AG10803 (cell line): ENCODE measurements at places on chromosomes 5 and 9.

DNA sequence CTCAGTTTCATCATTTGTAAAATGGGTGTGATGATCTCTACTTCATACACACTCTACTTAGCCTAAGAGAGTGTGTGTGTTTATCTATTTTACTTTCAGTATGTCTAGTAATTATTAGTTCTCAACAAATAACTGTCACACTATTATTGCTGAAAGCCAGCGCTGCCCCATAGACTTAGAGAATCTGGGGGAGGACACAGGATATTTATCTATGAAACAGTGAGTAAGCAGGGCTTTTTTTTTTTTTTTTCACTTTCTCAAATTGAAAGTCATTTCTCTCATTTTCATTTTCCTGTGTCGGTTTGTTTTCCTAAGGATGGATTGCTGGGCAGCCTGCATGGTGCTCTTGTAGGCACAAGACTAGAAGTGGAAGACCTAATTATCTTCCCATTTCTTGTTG is 248.4 kb upstream of the RPS23 start:
- no peak for DNase-seq

- DNase-seq, result no peak
These were observed 5.0 kb downstream of the CHSY3 start for GRCh38 chr5:129909225-129909624.

GRCh38 chr9:136587944-136588662 is 42.3 kb upstream of the NOTCH1 start:
- DNase-seq, result no peak

DNA sequence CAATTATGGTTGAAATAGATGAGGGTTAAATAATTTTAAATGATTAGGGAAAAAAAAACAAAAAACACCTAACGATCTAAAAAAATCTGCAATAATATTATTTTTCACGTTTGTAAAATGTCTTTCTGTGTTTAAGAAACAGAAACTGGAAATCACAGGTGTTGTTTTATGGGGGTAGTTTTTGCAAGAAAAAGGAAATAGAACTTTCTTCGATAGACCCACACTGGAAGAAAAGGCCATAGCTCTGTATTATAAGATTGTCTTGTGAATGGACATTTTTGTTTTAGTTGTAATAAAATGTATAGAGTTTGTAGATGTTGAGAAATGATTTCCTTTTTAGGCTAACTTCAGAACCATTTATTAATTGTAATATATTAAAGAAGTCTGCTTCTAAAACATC is 5.5 kb downstream of the CSNK1G3 start:
- no peak for DNase-seq

GRCh38 chr9:101326501-101326900 is 58.3 kb downstream of the BAAT start:
- DNase-seq, result no peak

DNA sequence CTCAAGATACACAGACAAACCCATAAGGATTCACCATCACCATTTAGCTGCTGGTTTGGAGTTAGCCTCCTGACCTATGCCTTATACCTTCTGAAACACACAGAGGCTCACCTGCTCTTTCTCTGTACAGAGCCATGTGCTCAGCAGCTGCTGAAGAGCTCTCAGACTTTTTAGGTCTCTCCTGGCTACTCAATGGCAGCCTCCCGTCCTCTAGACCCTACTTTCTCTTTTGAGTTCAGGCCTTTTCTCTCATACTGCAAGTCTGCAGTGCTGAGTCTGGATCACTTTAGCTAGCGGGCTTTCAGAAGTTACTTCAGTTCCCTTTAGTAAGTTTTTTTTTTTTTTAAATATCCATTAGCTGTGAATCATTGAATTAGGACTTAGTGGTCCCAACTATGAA is 25.7 kb downstream of the LVRN start:
- DNase-seq, result no peak

- DNase-seq, result no peak
These were observed 317.6 kb downstream of the TLE4 start for GRCh38 chr9:79889369-79889768.

- DNase-seq, result no peak
These were observed 169.0 kb downstream of the BARX1 start for GRCh38 chr9:93786204-93786603.

DNA sequence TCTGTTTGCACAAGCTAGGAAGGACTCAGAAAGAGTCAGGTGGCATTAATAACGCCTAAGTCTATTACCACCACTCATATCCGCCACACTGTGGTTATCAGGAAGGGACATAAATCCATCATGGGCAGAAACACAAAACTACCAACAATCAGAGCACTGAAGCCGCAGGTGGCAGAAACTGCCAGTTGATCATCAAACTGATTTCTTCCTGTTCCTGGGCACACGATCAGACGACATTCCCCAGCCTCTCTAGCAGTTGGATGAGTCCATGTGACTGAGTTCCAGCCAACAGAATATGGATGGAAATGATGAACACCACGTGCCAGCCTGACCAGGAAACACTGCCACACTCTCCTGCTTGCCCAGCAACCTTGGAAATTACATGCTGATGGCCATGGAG is 181.7 kb downstream of the ELAVL2 start:
- DNase-seq, result no peak

DNA sequence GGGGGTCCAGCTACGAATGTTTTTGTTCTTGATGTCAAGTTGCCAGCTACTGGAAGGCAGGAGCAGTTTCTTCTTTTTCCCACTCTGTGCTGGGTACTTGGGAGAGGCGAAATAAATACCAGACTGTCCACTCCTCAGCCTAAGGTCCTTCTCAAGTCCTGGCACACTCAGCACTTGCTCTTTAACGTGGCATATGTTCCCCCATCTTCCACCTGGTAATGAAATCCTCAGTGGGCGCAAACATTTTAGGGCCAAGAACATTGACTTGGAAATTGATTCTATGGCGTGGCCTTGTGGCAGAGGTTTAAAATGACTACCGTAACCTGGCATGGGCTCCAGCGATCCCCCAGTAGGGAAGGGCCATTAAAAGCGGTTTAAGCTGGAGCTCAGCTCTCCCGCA is 51.1 kb upstream of the UBTD2 start:
- DNase-seq, result no peak

- no peak for DNase-seq
These were observed 24.3 kb downstream of the RAD23B start for GRCh38 chr9:107307331-107307730.

GRCh38 chr5:80177236-80177635 is 78.6 kb downstream of the SERINC5 start:
- DNase-seq, result no peak

GRCh38 chr5:107913494-107913893 is 242.8 kb upstream of the EFNA5 start:
- DNase-seq, result no peak

GRCh38 chr5:135249658-135250057 is 149.4 kb downstream of the MACROH2A1 start:
- DNase-seq, result no peak

GRCh38 chr5:37580106-37580505 is 201.0 kb downstream of the WDR70 start:
- peak; percentile 38 for DNase-seq

GRCh38 chr9:133282464-133283238 is 7.7 kb upstream of the ABO start:
- DNase-seq, result no peak

DNA sequence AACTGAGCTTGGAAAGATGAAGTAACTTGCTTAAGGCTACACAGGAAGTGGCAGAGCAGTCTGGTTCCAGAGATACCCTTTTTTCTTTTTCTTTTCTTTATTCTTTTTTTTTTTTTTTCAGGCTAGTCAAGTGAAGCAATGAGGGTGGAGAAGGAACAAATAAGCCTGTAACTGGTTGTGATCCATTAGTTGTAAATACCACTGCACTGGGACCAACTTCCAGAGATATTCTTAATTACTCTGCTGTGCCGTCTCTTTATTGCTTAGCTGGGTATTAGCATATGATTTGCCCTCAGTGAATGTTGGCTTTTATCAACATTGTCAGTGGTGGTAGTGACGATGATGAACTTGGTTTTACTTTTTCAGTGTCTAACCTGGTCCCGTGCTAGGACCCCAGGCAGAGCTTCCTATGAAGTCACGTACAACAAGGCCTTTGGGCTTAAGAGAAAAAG is 26.7 kb downstream of the LNPEP start:
- no peak for DNase-seq

DNA sequence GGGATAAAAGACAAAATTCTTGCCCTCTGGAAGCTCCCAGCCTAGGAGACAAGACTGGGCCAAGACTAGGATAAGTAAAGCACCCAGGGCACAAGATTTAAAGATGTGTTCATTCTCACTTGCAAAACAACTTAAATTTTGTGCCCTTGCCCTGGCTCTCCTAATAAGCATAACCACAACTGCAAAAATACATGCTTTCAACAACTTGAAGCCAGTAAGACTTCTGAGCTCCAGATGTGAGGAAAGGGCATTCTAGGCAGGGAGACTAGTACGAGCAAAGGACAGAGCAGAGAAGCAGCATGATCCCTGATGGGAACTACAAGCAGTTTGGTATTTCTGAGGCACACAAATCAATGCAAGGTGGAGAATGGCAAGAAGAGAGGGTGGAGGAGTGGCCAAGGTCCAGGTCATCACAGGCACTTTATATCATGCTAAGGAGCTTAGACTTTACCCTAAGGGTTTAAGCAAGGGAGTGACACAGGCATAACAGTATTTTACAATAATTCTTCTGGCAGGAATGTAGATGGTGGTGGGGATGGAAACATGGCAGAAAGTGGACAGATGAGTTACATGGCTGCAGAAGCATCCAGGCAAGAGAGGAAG is 30.1 kb upstream of the SIL1 start:
- peak; percentile 67 for DNase-seq

GRCh38 chr5:146852089-146852488 is 26.5 kb downstream of the PPP2R2B start:
- no peak for DNase-seq

GRCh38 chr5:998246-999031 is 10.2 kb upstream of the NKD2 start:
- DNase-seq, result no peak

DNA sequence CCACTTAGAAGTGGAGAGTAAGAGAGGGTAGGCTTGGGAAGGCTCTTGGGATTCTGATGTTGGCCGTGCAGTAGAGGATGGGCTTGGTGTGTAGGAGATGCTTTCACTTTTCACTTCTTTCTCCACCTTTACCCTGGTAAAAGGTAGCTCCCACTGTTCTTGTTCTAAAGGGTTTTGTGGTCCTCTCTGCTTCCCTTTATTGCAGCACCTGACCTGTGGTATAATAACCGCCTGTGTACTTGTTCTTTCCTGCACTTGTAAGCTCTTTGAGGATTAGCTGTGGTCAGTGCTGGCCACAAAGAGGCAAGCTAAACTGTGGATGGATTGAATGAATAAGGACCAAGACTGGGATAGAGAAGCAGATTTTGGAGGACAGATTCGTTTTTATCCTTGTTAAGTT is 25.2 kb downstream of the KDM4C start:
- DNase-seq, result no peak

- no peak for DNase-seq
These were observed 14.7 kb downstream of the CRAT start for GRCh38 chr9:129095908-129096307.

DNA sequence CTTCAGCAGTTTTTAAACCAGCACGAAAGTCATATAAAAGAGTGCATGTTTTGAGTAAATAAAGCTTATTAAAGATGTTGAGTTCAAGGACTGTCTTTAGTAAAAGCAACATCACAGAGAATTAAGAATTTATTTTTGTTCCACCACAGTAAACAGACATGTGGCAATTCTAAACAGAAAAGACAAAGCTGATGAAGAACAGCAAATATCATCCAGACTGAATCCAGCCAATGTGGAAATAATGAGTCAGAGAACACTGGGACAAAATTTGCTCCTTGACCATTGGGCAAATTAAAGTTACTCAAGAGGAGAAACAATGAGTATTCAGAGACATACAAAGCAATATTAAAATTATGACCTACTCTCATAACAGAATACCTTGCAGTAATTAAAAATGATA is 28.8 kb downstream of the OR2K2 start:
- peak; percentile 67 for DNase-seq

DNA sequence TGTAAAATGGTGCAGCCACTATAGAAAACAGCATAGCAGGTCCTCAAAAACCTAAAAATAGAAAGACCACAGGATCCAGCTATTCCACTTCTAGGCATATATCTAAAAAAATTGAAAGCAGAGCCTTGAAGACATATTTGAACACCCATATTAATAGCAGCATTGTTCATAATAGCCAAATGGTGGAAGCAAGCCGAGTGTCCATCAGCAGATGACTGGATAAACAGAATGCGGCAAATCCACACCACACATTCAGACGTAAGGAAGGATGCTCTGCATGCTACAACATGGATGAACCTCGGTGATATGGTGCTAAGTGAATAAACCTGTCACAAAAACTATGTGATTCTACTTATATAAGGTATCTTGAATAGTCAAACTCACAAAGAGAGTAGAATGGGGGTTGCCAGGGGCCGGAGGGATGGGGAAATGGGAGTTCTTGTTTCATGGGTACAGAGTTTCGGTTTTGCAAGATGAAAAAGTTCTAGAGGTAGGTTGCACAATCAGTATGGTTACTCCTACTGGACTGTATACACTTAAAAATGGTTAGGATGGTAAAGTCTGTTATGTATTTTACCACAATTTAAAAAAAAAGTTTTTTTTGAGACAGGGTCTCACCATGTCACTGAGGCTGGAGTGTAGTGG is 17.1 kb upstream of the HSD17B3 start:
- DNase-seq, result no peak

GRCh38 chr9:89794918-89795317 is 190.1 kb downstream of the GADD45G start:
- no peak for DNase-seq

- DNase-seq, result no peak
These were observed 36.3 kb upstream of the PTPRD start for GRCh38 chr9:10649076-10649475.

- peak; percentile 4 for DNase-seq
These were observed 48.0 kb upstream of the CEP78 start for GRCh38 chr9:78187763-78188484.

DNA sequence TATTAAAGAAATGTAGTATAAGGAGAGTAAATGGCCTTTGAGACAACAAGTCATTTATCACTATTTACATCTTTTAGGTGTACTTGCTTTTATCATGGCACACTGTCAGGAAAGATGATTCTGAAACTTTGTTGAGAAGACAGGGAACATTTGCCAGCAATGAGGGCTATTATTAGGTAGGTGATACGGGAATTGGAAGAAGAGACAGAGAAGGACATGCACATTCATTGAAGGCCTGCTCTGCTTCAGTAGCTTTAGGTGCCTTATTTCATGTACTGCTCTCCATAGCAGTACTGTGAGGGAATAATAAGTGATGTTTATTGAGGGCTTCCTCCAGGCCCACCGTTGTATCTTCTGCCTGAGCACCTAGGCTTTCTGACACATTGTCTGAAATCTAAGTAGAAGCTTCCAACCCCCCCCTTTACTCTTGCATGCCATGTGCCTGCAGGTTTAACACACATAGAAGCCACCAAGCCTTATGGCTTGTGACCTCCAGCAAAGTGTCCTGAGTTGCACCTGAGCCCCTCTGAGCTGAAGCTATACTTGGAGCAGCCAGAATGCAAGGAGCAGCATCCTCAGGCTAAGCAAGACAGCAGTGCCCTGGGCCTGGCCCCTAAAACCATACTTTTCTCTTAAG is 275.2 kb upstream of the VLDLR start:
- DNase-seq, result no peak
